Stimulated activated CD4-positive, alpha-beta T cell treated with anti-CD3 and anti-CD28 coated beads, Interleukin-1b, Interleukin-23, amount 100 ng/mL, for 24 hours (primary cell): ENCODE measurements at places on chromosomes 6 and 20.

DNA sequence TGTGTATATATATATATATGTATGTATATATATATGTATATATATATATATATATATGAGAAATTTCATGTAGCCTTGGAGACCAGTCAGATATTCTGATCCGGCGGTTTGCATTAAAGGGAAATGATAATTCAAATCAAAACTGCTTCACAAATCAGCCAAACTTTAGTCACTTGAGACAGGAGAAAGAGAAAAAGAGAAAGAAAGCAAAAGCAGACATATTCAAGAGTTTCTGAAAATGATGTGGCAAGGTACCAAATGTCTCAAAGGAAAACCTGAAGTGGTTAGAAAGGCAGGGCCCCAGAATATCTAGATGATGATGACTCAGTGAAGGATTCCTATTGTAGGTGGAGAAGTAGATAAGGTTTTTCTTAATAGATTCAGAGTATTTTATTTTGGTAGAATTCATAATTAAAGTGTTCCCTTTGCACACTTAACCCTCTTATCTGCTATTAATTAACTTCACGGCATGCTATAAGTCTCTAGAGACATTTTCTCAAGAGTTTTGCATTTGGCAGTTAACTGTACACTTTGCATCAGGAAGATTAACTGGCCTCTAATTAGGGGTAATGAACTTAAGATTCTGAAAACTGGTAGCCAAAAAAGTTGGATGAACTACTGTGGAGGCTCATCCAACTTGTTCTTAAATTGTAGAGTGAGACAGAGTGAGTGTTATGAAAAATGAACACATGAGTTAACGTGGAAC is 50.1 kb upstream of the ASF1A start:
- no peak for DNase-seq

GRCh38 chr6:16148498-16148897 is 19.6 kb downstream of the MYLIP start:
- no peak for DNase-seq

DNA sequence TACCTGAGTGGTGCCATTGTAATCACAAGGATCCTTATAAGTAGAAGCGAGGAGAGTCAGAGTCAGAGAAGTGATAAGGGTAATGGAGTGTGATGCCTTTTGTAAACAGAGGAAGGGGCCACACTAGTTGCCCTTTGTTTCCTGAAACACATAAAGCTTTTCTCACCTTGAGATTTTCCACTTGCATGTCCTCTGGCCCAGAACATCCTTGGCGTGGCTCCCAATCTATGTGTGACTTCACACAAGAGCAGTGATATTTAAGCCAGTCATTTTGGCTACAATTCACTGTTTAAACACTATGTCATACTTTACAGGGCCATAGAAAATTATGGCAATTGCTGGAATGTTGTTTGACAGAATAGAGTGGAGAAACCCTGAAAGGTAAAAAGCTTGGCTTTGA is 121.2 kb upstream of the BTN3A2 start:
- no peak for DNase-seq

DNA sequence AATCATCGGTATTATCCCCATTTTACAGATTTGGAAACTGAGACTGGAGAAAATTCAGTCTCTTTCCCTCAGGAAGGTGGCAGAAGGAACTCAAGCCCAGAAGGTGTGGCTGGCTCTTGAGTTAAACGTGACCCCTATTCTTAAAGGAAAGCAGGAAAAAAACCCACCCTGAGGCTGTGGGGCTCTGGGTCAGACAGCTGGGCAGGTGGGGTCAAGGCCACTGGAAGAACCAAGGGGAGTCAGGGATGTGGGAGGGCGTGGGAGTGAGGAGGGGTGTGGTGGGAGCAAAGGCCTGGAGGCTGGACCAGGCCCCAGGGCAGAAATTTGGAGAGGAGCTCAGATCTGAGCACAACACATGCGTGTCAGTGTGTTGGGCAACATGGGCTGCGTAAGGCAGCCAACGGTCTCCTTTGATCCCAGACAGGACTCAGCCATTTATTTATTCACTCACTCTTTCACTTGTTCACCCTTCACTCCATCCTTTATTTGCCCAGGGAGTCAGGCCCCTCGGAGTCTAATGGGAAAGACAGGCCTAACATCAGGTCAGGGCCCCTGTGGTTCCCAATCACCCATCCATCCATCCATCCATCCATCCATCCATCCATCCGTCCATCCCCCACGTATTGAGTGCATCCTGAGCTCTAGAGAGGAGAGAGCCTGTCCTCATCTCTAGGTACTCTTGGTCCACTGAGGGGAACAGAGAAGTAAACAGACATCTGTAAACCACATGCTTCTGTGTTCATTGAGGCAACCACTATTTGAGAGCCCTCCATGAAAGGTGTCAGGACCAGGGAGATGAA is 165.0 kb downstream of the VEGFA start:
- DNase-seq: no peak

- DNase-seq: no peak
These were observed 144.9 kb upstream of the OLIG3 start for GRCh38 chr6:137638926-137639706.

GRCh38 chr6:36625158-36625919 is 31.2 kb downstream of the SRSF3 start:
- no peak for DNase-seq
